H4 (cell line): ENCODE measurements at places on chromosomes 1 and 21. TPM values are rescaled to one million over a fixed set of nuclear protein-coding genes. Genes with fewer than 3 reads are reported as not detected.
A peak's percentile ranks its signal among the peaks of the same experiment; 100 is the strongest.

DNA sequence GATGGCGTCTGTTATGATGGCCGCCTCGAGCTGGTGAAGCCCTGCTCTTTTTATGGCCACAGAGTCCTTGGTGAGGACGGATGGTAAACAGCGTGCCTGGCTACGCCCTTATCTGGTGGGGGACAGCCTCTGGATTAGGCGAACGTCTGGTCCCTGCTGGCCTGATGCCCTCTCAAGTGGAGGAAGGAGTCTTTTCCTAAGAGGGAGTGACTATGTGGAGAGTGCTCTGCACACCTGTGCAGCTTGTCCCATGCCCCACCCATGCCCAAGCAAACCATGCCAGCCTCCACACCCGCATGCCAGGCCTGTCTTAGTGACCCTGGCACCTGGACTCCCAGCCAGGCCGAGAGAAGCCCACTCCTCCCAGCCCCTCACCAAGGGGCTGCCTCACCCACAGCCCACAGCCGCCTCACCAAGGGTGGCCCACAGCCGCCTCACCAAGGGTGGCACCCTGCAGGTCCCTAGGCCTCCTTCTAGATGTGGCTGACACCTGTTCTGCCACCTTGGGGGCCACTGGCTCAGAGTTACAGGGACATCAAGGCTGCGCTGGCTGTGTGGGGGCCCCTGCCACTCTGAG lies 40.2 kb downstream of the WNT9A start:
- DNase-seq: no peak

- DNase-seq: peak; percentile 46
These were observed 1.1 kb downstream of the EEIG2 start for GRCh38 chr1:108560874-108561459.

DNA sequence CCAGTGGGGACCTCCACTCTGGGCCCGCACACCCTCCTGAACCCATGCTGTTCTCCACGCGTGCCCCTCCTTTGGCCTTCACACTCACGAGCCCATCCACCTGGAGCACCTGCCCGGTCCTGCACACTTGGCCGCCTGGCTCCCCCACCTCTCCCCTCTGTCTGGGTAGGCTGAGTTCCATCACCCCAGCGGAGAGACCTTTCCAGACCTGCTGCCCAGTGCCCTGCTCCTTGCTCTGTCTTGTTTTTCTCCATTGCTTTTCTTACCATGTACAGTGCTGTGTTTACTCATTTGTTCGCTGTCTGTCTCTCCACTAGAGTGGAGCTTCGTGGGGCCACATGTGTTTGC lies 351.0 kb upstream of the VAMP3 start:
- no peak for DNase-seq

DNA sequence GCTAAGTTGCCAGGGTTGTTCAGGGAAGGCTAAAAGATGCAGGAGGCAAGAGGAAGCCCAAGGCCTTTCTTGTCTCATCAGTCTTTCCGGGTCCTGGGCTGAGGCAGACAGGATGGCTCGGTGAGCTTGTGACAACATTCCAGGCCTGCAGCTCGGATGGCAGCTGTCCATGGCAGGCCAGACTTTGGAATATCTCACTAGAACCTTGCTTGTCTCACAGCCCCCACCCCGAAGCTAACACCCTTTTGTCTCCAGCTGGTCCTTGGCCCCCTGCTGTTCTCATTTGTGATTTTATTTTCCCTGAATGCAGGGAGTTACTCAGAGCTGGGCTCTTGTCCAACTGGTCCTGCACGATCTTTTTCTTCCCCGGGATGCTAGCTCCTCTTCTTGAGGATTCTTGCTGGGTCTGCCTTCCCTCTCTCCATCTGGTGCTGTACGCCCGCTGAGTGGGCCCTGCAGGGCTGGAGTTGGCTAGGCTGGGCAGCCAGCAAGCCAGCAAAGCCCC lies 477.2 kb upstream of the CAMK1G start:
- peak; percentile 55 for DNase-seq

The HNRNPR gene
- 165 and 180 TPM in 2 replicates for total RNA-seq

The CNKSR1 gene
- not detected in 2 replicates for total RNA-seq

GRCh38 chr1:111620441-111620971 lies 917 bp downstream of the RAP1A start:
- no peak for DNase-seq

- no peak for DNase-seq
These were observed 14.0 kb upstream of the LGALS8 start for GRCh38 chr1:236509647-236510401.

DNA sequence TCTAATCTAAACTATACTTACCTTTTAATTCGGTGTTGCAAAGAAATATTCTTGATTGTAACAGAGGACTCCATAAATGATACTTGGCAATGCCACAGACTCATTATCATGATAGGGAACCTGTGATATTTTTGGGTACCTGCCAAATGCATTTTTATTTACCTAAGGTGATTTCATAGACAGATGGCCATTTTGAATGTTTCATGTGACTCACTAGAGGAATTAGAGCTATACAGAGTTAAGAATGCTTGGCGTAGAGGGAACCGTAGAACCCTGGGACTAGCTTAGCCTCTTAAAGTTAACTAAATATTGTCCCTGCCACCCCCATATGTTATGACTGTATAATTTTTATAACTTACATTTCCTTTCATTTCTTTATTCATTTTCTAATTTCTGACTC lies 136.1 kb downstream of the DISP1 start:
- no peak for DNase-seq

The MCOLN3 gene
- total RNA-seq: 0.72 and 1.4 TPM in 2 replicates

GRCh38 chr1:34060187-34060730 lies 104.8 kb downstream of the CSMD2 start:
- DNase-seq: no peak

GRCh38 chr1:99751877-99752504 lies 14.4 kb downstream of the FRRS1 start:
- no peak for DNase-seq

- DNase-seq: no peak
These were observed 115.2 kb upstream of the COA6 start for GRCh38 chr1:234258071-234258470.

GRCh38 chr1:93374334-93375106 lies 28.8 kb downstream of the DR1 start:
- no peak for DNase-seq

The NPL gene
- total RNA-seq: 2.5 and 4.0 TPM in 2 replicates

DNA sequence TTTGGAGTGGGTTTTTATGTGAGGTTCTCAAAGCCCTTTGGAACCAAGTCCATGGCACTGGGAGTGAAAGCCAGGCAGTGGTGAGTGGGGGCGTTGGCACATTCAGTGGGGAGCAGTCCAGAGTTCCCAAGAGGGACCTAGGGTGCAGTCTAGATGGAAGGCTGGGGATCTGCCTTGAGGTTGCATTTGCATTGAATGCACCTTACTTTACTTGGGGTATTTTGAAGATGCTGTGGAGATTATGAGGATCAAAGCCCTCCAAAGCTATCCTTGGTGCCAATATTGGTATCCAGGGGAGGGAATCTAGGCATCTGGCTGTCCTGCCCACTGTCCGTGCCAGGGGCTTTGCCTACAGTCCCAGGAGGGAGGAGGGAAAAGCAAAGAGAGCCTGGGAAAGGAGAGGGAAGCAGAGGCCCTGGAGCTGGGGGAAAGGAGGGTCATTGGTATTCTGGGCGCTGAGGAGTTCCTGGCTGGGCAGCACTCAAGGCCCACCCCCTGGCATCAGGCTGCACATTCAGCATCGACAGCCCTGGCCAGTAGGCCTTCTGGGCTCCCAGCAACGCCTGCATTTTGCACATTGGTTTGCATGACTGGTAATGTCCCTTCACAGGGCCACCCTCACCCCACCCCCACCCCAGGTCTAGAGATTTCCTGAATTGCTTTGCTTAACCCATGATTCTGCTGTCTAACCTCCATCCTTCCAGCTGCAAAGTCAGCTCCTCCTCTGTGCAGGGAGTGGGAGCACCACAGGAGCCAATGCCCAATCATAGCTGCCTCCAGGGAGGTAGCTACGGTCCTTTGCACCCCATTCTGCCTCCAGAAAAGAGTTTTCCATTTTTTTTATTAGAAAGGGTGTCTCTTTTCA lies 843 bp upstream of the BCAN start:
- no peak for DNase-seq

DNA sequence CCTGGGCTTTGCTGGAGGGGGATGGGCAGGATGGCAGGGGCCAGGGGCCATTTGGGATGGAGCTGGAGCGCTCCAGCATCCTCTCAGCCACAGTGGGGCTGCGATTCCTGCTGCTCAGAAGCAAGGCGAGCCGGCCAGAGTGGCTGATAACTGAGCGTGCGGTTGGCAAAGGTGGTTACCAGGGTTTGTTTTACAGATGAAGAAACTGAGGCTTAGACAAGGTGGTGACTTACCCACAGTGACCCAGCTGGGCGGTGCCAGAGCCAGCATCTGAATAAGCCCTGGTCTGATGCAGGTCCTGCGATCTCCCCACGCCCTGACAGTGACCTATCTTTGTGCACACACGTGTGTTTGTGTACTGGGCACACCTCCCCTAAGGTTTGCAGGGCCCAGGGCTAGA lies 5.9 kb upstream of the PRXL2B start:
- DNase-seq: no peak

The PHC2 gene
- 56.3 and 60.7 TPM in 2 replicates for total RNA-seq

- DNase-seq: no peak
These were observed at the start of gene PRR9 for GRCh38 chr1:153217212-153217611. PRR9 (plus strand) TSS chr1:153217584; CDS start chr1:153218145, 561 bp downstream.

The OR14K1 gene
- not detected in 2 replicates for total RNA-seq

DNA sequence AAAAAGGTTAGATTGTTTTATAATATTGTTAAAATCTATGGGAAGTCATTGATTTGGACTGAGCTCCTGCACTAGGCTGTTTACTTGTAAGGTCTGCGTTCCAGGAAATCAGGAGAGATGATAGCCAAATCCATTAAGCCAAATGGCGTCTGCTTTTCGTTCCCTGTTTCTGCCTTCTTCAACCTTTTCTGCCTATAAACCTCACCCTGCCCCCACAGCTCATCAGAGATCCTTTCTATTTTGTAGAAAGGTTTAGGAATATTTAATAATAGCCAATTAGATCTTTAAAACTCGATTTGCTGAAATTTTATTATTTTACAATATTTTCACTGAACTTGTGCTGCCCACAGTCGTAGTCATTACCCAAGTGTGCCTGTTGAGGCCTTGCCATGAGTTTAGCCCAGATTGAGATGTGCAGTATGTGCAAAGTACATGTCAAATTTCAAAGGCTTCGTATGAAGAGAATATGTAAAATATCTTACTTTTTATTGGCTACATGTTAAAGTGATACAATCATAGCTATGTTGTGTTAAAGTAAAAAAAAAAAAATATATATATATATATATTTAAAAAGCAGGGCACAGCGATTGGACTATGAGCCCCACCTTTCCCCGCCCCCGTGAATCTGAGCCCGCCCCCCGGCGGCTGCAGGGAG lies 444 bp upstream of the IARS2 start:
- no peak for DNase-seq

The AP4B1 gene
- 6.9 and 9.4 TPM in 2 replicates for total RNA-seq

- no peak for DNase-seq
These were observed 530.9 kb downstream of the PTPRU start for GRCh38 chr1:29767088-29767685.

The RASSF5 gene
- total RNA-seq: 2.6 and 3.8 TPM in 2 replicates

DNA sequence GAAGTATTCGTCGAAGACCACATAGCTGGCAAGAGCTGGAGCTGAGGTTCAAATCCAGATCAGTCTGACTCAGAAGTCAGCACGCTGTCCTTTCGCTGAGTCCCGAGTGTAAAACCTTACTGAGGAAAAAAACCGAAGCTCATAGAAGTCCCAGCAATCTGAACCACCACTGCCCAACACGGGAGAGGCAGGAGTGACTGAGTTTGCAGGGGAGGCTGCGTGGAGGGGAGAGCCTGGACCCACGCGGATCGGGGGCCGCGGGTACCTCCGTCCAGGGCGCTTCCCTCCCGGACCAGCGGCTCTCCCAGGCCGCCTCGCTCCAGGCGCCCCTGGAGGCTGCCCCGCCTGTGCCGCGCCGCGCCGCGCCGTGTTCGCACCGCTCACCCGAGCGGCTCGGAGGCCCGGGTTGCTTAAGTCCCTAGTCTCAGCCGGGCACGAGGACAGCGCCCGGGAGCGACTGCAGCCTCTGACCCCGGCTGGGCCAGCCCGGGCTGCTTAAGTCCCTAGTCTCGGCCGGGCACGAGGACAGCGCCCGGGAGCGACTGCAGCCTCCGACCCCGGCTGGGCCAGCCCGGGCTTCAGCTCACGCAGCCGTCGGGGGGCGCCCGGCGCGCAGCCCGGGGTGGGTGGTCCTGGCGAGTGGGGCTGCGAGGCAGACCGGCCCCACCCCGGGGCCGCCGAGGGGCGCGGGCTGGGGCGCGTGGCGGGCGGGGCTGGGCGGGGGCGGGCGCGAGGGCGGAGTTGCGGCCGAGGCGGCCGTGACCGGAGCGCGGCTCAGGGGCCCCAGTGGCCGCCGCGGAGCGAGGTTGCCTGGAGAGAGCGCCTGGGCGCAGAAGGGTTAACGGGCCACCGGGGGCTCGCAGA lies at the start of gene ADAMTSL4:
TSS of gene ADAMTSL4 (plus strand) at position 777 of the 864 bp plus-strand sequence. CDS start 2,881 bp downstream, outside the sequence.
- no peak for DNase-seq

DNA sequence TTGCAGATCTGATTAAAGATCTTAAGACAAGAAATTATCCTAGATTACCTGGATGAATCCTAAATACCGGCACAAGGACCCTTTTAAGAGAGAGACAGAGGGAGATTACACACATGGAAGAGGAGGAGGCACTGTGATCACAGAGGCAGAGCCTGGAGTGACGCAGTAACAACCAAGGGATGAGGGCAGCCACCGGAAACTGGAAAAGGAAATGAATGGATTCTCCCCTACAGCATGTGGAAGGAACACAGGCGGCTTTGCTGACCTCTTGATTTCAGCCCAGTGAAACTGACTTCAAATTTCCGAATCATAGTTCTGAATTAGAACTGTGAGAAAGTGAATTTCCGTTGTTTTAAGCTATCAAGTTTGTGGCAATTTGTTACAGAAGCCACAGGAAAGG lies 50.2 kb upstream of the IVNS1ABP start:
- DNase-seq: no peak

- DNase-seq: no peak
These were observed 11.4 kb upstream of the PHGDH start for GRCh38 chr1:119700326-119700725.

- no peak for DNase-seq
These were observed 213.3 kb upstream of the DAB1 start for GRCh38 chr1:57637155-57637554.

DNA sequence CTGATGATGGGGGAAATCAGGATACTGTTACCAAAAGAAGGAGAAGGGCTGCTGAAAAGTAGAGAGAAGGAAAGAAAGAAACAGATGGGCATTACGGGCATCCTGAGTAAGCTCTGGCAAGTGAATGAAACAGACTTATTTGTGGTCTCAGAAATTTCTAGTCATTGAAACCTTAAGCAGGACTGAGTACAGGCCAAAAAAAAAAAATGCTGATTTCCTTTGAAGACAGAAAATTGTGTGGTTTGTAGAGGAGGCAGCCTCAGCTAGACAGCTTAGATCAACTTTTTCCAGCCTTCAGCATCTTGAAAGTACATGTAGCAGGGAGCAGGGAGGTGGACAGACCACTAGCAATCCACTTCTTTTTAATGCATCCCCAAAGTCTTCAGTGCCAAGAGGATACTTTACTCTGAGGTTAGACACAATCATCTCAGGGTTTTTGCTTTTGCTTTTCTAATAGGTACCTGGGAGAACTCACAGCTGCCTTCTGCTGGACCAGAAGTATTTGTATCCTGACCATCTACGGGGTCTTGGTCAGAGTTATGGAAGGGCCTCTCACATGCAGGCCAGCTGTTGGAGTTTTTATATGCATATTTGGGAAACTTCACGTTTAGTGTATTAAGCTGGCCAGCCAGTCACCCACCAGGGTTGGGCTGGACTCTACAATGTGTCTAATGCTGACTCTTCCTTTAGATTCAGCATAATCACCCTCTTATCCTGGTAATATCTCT lies 10.6 kb upstream of the CAPZB start:
- DNase-seq: no peak

The HES4 gene
- total RNA-seq: 3.6 and 17.7 TPM in 2 replicates

- peak; percentile 54 for DNase-seq
These were observed 180.6 kb upstream of the PALMD start for GRCh38 chr1:99465176-99465900.

The C1orf116 gene
- not detected in 2 replicates for total RNA-seq

- no peak for DNase-seq
These were observed 46.8 kb upstream of the CNIH3 start for GRCh38 chr1:224569276-224569675.

The TMEM200B gene
- total RNA-seq: 0.08 and 0.17 TPM in 2 replicates
